Posterior vena cava (tissue), 2 donors: ENCODE measurements at places on chromosomes 12 and 14. TPM values are rescaled to one million over a fixed set of nuclear protein-coding genes. Genes with fewer than 3 reads are reported as not detected.
A peak's percentile ranks its signal among the peaks of the same experiment; 100 is the strongest.

DNA sequence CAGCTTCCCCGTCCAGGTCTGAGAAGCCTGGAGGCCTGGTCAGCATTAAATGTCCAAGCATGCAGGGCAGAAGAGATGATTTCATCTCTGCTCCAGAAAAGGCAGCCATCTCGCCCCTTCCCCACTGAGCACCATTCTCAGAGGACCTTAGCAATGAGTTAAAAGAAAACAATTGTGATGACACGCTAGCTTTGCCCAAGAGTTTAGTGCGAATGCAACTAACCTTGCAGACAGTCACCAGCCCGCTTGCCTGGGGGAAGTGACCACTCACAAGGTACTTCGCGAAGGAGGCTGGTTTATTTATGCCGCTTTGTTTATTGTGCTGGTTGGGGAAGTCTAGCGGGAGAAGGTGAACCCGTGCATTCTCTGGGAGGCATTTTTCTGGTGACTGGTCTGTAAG lies 170.7 kb downstream of the RBM19 start:
- DNase-seq, result peak; percentile 58

GRCh38 chr12:91224401-91224800 lies 41.8 kb upstream of the DCN start:
- no peak for DNase-seq

- DNase-seq, result no peak
These were observed 29.1 kb upstream of the CDKL1 start for GRCh38 chr14:50425816-50426215.

DNA sequence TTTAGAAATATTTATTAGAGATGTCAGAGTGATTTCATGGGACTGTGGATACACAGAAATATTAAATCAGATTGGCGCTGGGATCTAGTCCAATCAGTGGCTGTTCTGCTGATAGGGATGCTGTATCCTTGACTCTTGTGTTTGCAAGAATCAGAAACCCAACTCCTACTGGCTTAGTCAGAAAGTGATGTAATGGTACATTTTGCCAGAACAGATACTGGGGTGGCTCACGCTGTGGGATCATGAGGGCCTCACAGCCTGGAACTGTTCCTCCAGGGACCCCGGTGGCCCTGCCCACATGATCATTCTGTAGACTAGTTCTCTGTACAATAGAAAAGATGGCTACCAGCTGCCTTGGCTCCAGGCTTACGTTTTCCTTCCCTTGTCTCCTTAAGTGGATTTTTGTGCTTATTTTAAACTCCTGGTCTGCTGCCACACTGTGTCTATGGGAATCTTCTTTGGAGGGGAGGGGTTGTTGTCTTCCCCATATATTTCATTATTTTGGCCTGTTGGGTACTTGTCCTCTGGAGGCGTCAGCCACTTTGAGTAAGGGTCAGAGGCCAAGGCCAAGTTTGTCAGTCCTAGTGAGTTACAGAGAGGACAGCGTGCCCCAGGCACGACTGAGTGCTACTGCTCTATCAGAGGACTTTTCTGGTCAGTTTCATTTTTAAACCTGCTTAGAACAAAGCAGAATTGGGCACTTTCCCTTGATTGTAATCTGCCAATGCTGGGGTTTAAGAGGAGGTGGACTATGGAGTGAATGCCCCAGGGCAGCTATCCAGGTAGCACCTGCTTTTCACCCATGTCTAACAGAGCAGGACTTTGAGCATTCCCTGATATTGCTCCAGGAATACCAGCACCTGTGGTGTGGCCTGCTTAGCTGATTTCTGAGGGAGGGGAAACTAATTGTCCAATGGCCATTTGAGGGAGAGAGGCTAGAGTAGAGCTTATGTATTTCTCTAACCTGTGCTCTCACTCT lies 164.3 kb downstream of the SLC5A8 start:
- DNase-seq, result no peak

DNA sequence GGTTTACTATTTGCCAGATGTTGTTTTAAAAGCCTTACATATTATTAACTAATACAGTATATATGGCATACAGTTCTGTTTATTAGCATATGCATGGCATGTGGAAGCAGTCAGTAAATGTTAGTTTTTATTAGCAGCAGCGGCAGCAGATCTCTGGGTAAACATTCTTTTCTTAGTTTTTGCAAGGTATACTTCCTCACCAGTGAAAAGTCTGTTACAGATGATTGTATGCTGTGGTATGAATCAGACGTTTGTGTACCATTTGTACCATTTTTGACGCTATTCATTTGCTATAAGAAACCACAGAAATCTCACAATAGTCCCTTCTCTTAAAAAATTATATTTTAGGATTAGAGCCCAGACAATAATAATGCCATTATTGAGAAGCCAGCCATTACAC lies 17.8 kb downstream of the STK38L start:
- DNase-seq, result no peak

- no peak for DNase-seq
These were observed 16.3 kb downstream of the RIN3 start for GRCh38 chr14:92529903-92530302.

GRCh38 chr14:105216490-105217247 lies 31.7 kb upstream of the BTBD6 start:
- DNase-seq, result no peak

- peak; percentile 90 for DNase-seq
These were observed at the start of gene CMKLR1 for GRCh38 chr12:108338915-108339657. TSS of gene CMKLR1 (minus strand) at chr12:108339311. CDS start at chr12:108293591, 45,720 bp downstream.

GRCh38 chr14:59240356-59240755 lies 51.9 kb downstream of the DAAM1 start:
- DNase-seq, result no peak

GRCh38 chr12:62581288-62582064 lies 114.8 kb downstream of the MON2 start:
- DNase-seq, result no peak

DNA sequence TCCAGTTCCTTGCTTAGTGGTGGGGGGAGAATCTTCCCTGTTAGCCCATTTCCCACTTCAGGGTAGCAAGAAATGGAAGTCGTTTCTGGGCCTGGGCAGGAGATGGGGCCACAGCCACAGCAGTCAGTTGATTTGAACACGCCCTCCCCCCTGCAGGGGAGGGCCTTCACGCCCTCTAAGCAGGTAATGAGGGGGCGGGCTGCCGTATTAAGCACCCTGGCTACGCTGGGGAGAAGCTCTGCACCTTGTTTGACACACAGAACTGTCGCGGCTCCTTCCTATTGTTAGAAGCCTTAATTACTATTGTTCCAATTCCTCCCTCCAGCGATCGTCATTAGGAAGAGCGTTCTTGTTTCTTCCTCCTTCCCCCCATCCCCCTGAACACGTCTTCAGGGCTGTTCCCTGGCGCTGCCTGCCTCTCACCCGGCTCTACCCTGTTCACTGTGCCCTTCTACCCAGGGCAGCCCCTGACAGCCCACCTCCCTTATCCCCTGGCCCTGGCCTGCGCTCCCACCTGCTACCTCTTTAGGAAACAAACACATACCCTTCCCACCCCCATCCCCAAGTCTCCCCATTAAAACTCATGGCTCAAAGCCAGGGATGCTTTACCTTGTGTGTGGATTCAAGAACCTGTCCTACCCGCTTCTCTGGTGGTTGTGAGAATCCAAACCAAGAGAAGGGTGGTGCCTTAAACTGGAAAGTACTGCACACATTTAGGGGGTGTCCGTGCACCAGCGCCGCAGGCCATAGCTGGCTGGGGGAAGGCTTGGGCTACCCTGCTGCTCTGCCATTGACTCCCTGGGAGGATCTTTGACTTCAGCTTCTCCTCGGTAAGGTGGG lies 137.6 kb downstream of the TSPAN9 start:
- no peak for DNase-seq

DNA sequence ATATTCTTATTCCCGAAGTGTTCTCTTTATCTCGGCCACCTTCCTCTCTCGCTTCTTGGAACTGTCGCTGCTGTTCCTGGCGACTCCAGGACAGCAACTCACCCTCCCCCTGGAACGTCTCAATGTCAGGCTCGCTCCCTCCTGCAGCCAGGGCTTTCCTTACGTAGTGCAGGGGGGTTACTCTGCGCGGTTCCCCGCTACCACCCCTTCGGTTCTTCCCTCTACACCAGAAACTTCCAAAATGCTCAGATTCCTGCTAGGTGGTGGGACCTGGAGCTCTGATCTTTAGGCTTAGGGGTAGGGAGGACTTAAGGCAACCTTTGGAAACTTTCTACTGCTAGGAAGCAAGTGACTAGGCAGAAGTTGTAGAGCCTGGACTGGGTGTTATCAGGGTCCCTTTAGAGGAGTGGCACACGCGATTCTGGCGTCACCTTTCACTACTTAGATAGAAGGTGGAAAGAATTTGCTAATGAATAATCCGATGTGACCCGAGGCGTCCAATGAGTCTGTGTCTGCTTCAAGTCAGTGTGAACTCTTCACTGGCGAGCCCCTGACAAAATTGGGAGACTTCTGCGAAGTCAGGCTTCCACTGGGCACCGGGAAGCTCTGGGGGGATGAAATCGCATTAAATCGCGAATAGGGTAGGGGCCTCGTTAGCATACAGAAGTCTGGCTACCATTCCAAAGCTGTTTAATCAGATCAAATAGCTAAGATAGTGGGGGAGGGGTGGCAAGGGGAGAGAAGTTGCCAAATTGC lies 900 bp upstream of the DPF3 start:
- no peak for DNase-seq

- DNase-seq, result peak; percentile 90
These were observed 9.5 kb upstream of the CSAD start for GRCh38 chr12:53190108-53190729.

GRCh38 chr14:100891051-100891450 lies 12.5 kb downstream of the RTL1 start:
- peak; percentile 50 for DNase-seq

GRCh38 chr12:49404956-49405355 lies 37.7 kb downstream of the SPATS2 start:
- no peak for DNase-seq

DNA sequence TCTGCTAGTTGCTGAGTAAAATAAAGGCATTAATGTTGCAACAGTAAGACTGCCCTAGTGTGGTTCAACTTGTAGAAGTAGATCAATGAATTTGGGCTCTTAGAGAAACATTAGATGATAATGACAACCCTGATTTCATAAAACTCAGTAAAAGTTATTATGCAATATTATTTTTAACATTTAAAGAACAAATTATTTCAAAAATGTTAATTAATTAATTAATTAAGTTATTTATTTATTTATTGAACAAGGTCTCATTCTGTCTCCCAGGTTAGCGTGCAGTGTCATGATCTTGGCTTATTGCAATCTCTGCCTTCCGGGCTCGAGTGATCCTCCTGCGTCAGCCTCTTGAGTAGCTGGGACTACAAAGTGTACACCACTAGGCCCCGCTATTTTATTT lies 1016.4 kb downstream of the VRK1 start:
- no peak for DNase-seq

- DNase-seq, result no peak
These were observed 135.0 kb downstream of the FOXG1 start for GRCh38 chr14:28901631-28902030.

DNA sequence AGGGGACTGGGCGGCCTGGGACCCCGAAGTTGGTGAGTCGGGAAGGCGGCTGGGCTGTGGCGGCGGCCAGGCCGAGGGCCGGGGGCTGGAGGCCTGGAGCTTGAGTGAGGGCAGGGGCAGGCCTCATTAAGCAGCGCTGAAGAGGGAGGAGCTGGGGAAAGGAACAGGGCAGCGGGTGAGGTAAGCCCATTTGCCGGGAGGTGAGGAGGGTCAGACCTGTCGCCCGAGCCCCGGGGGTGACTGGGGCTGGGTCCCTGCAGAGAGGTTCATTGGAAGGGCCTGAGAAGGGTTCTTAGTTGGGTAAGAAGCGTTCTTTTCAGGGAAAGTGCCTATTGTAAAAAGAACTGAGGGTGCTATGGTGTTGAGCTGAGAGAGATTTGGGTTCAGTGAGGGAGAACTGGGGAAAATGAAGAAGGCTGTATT lies 441 bp downstream of the RAB5B start:
- DNase-seq, result no peak

DNA sequence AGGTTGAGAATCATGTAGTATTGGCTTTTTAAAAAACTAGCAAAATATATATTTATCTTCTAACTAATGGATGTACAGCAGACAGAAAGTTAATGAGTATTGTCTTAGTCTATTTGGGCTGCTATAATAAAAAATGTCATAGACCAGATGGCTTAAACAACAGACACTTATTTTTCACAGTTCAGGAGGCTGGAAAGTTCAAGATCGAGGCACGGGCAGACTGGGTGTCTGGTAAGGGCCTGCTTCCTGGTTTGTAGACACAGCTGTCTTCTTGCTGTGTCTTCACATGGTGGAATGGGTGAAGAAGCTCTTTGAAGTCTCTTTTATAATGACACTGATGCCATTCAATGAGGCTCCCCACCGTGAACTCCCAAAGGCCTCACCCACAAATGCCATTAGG lies 70.1 kb upstream of the KRR1 start:
- no peak for DNase-seq

FBLN5 gene
- 105 TPM for total RNA-seq

NGB gene
- total RNA-seq, result not detected

PSMC6 gene
- total RNA-seq, result 69.4 TPM

MEG3 gene
- total RNA-seq, result 56.2 TPM

PKP2 gene
- total RNA-seq, result 0.38 TPM

PLEKHD1 gene
- total RNA-seq, result 0.14 TPM

SYNJ2BP gene
- total RNA-seq, result 35.9 TPM

SNAPC1 gene
- 6.8 TPM for total RNA-seq

TAS2R14 gene
- total RNA-seq, result 5.5 TPM
